ENCODE measurements at places on chromosomes 11 and 22. TPM values are rescaled to one million over a fixed set of nuclear protein-coding genes. Genes with fewer than 3 reads are reported as not detected.

Gene RFPL1
- not detected for total RNA-seq

Gene TKFC
- 13.3 TPM for total RNA-seq

- H3K36me3 ChIP-seq = no peaks in the 10 kb centered on the region
- H3K27ac ChIP-seq = no peak overlapping the region
- no peak overlapping the region for H3K4me3 ChIP-seq
- peaks cover 14% of the 10 kb centered on the region for H3K4me1 ChIP-seq
- no peaks in the 10 kb centered on the region for H3K27me3 ChIP-seq
Measured at GRCh38 chr11:11312738-11313137, 40.3 kb downstream of the CSNK2A3 start.

DNA sequence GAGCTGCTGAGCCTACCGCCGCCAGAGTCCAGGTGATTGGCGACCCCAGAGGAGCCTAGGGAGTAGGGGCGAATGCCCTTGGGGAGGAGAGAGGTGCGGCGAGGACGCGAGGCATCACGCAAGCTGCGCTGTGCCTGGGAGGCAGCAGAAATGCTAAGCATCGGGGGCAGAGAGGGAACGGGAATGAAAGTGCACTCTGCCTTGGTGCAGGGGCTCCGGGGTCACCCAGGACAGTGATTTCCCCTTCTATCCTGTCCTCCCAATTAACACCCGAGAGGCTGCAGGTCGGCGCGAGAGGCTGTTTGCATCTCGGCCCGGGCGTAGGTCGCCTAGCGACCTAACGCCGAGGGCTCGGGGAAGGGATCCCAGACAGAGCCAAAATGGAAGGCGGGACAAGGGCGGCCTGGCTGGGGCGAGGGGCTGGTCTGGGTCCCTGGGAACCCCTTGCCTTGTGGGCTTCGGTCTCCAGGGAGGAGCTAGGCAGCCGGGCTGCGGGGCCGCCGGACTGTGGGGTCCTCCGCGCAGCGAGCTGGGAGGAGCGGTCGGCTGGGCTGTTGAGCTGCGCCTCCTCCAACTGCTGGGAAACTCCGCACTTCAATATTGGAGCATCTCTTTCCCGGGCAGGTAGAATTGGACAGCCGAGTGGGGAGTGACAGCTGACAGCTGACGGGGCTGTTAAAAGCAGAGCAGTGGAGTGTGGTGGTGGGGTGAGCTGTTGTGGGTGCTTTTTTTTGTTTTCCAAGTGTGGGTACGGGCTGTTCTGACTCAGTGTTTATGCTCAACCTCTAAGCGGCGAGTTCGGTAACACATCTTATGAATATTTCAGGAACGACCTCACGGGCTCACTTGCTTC, 657 bp downstream of the ELMOD1 start:
- no peaks in the 10 kb centered on the region for H3K36me3 ChIP-seq
- H3K27ac ChIP-seq = no peak overlapping the region
- peaks cover 10% of the 10 kb centered on the region for H3K4me1 ChIP-seq
